ENCODE measurements at places on chromosomes 3 and 15.

- DNase-seq: no peak
Observed at GRCh38 chr15:83565553-83566159, 88.3 kb upstream of the ADAMTSL3 start.

DNA sequence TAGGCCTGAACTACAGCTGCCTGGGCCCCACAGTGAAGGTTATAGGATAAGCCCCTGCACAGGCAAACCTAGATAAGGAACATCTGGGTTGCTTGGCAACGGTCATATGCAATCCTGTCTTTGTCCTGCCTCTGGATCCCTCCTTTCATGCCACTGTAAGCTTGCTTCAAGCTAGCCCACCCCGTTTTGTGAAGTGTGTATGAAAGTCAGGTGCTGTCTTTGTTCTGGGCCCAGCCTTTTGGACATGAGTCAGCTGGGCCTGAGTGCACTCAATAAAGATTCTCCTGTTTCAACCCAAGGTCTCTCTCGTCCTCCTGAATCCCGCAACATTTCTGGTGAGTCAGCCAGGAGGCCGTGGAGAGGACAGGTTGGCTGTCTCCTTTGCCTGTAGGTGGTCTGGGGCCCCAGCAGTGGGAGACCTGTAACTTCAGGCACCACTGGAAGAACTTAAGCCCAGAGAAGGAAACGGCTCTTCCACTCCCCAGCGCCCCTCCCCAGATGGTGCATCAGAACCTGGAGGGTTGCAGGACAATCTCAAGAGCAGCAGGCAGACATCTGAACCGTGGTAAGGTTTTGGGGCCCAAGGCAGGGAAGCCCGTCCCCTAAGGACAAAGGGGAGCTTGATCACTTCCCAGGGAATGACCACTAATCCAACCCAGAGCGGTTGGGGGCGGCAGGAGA, 8.3 kb upstream of the SLC9C1 start:
- DNase-seq: no peak

DNA sequence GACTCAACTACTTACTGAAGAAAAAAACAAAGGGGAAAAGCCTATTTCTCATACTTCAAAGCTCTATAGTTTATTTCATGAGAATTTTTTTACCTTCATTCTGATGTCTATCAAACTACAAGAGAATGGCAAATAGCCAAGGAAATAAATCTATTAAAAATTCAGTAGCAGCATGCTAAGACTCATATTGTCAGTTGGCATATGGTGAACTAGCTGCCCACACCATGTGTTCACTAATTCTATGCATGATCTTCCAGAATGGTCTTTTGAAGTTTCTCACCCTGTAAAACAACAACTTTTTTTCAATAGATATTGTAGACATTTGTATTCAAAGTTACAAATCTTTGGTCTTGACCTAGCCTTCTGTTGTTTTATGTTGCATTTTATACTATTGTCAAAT, 386.2 kb downstream of the RSL24D1 start:
- DNase-seq: no peak

- DNase-seq: no peak
Observed at GRCh38 chr3:113262304-113262665, 50.9 kb downstream of the BOC start.

GRCh38 chr3:61527011-61527410, 34.4 kb upstream of the PTPRG start:
- DNase-seq: no peak

DNA sequence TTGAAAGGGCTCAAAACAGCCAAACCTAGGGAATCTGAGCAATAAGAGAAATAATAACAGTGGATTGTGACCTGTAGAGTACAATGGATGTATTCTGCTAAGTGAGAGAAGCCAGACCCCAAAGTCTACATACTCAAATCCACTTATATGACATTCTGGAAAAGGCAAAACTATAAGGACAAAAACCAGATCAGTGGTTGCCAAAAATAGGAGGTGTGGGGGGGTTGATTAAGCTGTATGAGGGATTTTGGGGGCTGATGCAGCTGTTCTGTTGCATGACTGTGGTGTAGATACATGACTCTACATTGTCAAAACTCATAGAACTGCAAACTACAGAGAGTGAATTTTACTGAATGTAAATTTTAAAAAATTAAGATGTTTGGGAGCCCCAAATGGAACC, 20.1 kb upstream of the CGNL1 start:
- DNase-seq: no peak

DNA sequence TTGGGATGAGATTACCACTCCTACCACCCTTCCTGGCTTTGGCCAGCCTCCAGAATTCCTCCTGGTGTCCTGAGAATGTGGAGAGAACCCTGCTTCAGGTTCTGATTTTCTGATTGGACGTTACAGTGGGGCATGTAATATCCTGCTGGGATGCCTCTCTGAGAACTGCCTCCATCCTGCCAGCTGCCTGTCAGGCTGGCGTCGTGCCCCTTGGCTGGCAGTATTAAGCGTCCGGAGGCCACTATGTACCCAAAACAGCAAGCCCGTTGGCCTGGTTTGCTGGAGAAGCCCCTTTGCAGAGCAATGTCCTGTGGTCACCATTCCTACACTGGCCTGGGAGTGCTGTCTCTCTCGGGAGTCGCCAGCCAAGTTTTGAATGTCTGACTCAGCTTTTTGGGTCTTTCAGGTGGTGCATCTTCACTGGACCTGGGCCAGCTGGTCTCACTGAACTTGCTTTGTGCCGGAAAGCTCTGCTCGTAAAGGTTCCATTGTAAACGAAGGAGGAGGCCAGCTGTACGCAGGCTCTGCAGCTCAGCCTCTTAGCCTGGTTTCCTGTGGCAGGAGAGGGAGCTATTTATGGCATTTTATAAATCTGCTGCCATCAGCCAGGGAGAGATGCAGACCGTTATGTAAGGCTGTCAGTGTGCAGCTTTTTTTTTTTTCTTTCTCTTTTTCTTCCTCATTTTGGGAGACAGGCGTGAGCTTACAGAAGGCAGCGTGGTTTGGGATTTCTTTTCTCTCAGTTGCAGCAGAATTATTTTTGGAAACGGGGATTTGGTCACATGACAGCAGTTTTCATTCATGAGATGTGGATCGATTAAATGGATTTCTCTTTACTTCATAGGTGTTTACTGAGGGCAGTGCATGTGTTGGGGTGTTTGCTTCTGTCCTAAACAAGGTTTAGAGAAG, 19.0 kb upstream of the TRAK1 start:
- no peak for DNase-seq

DNA sequence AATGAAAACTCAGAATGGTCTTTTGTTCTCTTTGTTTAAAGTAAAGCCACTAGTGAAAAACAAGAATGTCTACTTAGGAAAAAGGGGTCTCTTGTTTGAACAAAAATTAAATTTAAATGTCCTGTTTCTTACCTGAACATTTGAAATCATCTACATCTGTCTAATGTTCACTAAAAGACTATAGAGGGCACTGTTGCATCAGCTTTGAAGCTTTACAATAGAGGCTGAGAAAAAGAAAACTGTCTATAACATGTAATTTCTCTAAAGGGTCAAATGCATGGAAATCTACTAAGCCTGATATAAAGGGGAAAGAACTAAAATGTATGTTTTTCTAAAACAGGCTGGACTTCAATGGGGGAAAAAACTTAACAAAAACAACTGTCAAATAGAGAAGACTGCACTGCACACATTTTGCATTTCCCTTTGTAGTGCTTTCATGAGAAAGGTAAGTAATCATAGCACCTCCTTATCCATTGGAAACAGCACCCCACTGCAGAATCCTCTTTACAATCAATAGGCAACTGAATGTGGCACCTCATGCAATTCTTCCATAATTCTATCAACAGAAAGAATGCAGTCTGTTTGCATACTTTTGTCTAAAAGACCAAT, 26.3 kb downstream of the DPH6 start:
- no peak for DNase-seq

DNA sequence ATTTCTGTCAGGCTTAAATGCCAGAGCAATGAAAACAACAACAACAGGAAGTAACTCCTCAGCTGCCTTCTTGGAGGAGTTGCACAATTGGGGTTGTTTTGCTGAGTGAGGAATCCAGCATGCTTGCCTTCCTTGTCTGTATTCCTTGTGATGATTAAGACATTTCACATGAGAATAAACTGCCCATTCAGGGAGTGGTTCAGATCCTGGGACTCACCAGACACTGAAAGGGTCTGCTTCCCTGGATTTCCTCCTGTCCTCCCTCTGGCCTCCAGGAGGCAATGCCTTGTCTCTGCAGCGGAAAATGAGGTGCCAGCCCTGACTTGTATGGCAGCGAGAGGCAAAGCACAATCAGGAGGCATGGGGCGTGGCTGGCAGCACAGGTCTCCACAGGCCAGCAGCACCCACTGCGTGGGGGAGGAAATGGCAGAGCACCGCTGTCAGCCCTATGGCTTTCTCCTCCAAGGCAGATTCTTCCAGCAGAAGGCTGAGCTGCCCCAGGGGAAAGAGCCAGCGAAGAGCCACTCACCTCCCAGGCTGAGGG, 41.5 kb downstream of the RBP2 start:
- DNase-seq: no peak

DNA sequence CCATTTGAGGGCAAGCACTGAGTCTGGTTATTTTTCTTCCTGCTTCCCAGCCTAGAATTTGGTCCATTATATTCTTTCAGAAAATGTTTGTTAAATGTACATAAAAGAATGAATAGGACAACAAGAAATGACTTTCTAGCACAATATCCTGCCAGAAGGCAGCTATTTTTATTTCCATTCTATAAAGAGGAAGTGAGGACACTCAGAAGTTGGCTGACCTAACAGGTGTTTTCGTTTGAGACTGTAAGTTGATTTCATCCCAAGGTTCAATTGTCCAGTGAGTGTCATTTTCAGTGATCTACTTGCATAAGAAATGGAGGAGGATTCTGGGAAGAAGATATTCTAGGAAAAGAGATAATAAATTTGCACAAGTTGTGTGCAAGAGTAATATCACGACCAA, 191.9 kb upstream of the POU1F1 start:
- DNase-seq: no peak

DNA sequence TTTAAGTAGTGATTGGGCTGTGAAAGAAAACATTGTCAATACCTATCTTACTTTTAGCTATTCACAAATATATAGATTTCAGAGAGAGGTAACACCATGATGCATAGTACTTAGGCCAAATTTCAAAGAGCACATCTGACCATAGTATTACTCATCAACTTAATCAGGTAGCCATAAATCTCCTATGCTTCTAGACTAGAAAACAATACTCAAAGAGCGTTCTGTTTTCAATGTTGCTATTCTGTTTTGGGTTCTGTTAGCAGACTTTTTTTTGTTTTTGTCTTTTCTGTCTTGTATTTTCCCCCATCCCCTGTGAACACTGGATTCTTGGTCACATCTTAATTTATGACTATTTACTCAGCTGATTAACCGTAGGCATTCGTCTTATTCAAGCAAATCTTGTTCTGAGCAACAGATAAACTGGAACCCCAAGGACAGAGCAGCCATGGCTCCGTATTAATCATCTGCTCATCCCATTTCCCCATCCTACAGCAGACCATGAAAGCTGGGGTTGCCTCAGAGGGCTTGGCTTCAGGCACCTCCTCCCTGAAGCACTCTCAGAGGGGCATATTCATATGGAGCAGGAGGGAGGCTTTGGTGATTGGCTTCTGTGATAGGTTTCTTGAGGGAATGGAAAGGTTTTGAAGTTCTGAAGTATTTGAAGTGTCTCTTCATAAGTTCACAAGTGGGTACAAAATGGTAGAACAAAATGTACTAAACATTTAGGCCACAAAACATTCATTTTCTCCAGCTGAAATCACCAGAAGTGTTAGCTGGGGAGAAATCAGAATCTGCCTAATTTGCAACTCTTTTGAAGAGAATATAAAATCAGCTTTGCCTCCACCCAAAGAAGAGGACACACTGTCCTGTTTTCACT, 105.3 kb downstream of the TNIK start:
- no peak for DNase-seq

DNA sequence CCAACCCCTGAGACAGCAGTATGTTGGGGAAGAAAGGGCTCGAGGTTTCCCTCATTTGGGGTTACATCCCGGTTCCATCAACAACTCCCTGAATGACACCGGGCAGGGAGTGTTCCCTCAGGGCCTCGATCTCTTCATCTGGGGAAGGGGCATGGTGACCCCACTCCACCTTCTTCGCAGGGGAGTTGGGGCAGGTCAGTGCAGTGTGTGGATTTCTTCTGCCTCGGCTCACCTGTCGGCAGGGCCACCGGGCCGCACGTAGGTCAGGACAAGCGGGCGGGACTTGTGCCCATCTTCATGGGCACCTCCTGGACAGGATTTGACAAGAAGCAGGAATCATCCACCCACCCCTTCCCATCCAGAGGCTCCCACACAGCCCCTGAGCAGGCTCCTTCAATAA, 17.4 kb downstream of the GRIP2 start:
- no peak for DNase-seq

GRCh38 chr3:79103307-79103706, 664.5 kb downstream of the ROBO1 start:
- no peak for DNase-seq
